ENCODE measurements at places on chromosomes 3 and 15.
A peak's percentile ranks its signal among the peaks of the same experiment; 100 is the strongest.

DNA sequence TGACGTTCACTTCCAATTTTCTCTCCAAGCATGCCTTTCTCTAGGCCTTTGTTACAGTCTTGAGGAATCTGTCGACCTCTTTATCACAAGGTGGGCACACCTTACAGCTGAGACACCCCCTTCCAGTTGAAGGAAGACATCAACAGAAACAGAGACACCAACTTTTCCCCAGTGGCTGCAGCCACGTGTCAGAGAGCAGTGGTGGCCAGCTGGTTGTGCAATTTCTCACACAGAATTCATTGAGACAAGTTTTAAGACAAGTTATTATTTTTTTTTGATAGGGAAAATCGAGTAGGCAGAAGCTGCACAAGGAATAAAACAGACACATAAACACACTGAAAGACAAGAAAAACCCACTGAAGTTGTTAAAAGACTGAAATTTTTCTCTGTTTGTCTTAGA, 436.7 kb upstream of the MDFIC2 start:
- no peak for DNase-seq

GRCh38 chr3:160170409-160171370, 54.5 kb upstream of the C3orf80 start:
- no peak for DNase-seq

DNA sequence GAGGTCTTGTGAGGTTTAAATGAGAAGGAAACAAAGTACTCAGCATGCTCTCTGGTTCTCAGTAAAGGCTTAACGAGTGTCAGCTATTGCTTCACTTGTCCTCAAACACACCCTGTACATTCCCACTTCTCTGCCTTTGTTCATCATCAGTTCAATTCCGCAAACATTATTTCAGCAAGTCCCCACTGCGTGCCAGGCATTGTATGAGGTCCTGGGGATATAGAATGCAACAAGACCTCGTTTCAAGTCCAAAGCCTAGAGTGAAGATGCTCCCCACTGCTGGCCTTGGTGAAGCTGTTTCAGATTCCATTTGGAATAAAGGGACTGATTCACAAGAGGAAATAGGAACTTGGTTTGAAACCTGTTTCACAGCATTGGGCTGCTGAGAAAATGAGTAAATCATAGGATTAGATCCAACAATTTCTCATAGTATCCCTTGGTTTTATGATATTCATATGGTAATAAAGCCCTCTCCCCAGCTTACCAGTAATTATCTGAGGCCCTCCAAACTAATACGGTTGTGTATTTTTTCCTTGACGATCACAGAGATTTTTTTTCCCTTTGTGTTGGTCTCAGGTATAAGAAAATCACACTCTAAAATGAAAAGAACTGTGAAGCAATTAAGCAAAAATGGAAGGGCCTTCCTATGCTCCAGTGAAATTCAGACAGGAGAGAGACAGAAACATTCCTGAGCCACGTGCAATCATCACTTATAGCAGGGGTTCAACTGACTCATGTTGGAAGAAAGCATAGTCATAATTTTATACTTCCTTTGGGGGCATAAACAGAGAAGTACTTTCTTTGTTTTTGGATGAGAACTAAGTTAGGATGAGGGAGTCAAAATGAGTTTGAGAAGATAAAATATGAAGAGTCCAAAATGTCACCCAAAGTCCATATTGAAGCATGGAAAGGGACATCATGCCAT, 258.6 kb downstream of the RORA start:
- DNase-seq: no peak

DNA sequence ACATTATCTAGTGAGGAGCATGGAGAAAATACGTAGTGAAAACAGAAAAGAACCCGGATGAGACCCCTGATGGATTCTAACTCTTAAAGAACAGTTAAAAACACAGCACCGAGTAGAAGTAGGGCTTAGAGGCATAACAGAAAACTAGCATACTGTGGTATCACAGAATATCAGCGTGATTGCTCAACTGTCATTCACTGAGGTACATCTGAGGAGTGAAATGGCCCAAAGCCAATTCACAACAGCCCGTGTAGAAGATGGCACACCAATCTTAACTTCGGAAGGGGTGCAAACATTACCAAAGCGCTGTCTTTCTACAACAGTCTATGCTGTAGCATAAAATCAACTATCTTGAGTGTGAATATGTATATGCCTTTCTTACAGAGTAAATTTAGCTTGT, 1.8 kb downstream of the CLASP2 start:
- no peak for DNase-seq

GRCh38 chr15:66246937-66247336, 6.6 kb downstream of the MEGF11 start:
- DNase-seq: no peak

DNA sequence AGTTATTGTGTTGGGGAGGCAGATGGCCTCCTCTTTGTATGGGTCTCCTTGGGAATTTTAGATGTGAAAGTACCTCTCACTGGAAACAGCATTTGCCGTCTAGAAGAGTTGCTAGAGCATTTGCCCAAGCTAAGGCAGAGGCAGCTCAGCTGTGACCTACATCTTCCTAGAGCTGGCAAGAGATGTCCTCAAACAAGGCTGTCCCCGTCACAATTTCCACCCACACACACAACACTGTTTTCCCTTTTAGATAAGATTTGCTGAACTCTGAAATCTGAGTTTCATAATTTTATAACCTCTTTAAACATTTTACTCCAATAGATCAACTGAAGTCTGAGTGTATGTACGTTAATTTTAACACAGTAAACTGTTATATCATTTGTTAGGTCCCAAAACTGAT, 352.6 kb downstream of the EPHB1 start:
- DNase-seq: no peak

- no peak for DNase-seq
Measured at GRCh38 chr3:71250026-71250425, 333.5 kb downstream of the FOXP1 start.

- no peak for DNase-seq
Measured at GRCh38 chr3:128198313-128198712, 45.0 kb downstream of the EEFSEC start.

GRCh38 chr3:78645628-78646310, 1122.0 kb downstream of the ROBO1 start:
- DNase-seq: peak; percentile 63

- DNase-seq: no peak
Measured at GRCh38 chr15:45110256-45110820, 3.6 kb downstream of the DUOX2 start.

GRCh38 chr15:26967719-26968269, 3.2 kb upstream of the GABRG3 start:
- peak; percentile 65 for DNase-seq

DNA sequence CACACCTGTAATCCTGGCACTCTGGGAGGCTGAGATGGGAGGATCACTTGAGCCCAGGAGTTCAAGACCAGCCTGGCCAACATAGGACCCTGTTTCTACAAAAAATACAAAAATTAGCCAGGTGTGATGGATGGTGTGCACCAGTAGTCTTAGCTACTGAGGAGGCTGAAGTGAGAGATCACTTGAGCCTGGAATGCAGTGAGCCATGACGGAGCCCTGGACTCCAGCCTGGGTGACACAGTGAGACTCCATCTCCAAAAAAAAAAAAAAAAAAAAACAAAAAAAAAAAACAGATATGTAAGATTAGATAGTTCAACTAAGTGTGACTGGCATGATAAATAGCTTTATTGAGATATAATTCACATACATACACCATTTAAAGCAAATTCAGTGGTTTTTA, 9.7 kb downstream of the RBSN start:
- DNase-seq: no peak

DNA sequence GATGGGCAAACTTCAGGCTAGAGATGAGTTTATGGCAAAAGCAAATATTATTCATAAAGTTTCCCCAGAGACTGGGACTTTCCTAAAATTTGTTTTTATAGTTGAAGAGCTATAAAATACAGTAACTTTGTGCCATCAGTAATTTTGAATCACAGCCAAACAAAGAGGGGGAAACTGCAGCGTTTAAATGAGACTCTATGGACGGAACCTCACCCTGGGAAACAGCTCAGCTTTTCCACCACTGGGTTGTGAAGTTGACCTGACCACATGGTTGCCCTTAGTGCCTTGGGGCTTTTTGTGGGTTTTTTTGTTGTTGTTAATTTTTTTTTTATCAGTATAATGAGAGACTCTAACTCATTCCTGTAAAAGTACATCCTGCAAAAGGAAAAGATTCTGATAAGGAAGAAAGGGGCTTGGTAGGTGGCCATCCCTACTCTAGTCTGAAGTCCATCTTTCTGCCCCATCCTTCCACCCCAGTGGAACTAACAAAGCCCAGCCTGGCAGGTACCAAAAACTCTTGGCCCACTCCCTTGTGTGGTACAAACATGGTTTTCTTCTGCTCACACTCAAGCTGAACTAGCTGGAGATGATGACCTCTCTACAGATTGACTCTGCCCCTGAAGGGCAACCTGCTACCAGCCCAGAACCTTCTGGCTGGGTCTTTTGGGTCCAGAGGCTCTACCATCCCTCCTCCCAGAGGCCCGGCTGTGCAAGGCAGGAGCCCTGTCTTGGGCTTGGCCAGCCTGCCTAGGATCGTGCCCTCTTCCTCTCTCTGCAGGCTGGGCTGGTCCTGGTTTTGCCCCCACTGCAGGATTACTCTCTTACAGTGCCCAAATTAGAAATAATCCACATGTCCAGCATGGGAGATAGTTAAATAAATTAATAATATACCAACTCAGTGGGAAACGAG, 41.2 kb downstream of the RLBP1 start:
- DNase-seq: no peak

DNA sequence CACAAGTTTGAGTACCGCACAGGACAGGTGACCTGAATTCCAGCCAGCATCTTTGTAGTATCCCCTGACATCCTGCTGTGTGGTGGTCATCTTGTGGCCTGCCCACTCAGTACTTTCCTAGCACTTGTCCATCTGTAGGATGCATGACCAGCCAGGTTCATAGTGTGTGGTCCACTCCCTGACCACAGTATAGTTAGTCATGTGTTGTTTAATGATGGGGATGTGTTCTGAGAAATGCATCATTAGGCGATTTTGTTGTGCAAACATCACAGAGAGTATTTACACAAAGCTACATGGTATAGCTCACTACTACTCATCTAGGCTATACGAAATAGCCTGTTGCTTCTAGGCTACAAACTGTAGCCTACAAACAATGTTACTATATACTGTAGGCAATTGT, 16.9 kb upstream of the RBPMS2 start:
- DNase-seq: no peak

DNA sequence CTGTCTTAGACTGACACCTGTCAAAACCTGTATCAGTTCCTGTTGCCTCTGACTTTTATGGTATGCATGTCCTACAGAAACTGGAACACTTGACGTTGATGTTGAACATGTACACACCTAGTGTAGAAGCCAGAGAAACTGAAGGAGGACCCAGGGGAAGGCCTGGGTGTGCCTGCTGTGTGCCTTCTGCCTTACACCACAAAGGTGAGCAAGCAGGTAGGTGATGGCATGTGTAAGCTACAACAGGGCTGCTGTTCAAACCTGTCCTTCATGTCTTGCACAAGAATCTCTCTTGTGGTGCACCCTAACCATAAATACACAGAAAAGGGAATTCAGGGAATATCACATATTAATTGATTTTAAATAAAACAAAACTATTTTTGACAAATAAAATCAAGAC, 13.6 kb upstream of the AQP9 start:
- no peak for DNase-seq

GRCh38 chr3:150227839-150228238, 180.3 kb upstream of the TSC22D2 start:
- peak; percentile 88 for DNase-seq

DNA sequence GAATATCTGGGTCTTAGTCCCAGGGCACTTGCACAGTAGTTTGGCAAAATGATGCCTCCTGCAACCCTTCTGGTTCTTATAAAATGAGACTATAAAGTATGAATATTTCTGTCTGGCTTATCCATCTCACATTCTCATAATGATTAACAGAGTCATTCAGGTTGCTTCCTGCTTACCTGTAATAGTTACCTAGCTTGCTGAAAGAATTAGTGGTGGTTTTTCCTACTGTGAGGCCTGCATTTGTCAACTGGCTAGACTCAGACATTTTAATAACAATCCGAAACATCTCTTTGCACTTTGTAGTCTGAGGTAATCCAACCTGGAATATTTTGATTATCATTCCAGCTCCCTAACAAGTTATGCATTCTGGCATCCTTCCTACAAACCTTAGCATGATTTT, 75.6 kb upstream of the POU1F1 start:
- DNase-seq: no peak

DNA sequence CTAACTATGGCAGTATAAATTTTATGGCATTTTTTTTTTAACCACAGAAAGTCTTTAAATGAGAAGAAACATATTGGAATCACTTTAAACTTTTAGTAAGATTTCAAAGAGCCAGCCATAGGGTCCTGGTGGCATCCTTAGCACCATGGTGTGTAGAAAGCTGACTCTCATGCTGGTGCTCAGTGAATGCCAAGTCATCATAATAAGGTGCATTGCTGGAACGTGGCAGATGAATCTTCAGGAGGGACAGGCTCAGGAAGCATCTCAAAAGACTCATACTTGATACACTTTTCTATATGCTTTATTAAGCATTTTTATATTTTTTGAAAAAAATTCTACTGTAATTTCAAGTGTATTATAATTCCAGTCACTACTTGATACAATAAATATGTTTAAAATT, 274.2 kb downstream of the ZIC4 start:
- DNase-seq: no peak

GRCh38 chr15:33440900-33441299, 130.1 kb downstream of the RYR3 start:
- no peak for DNase-seq

- DNase-seq: no peak
Measured at GRCh38 chr15:69574506-69574905, 121.9 kb downstream of the RPLP1 start.

GRCh38 chr3:185340751-185341150, 22.2 kb upstream of the MAP3K13 start:
- DNase-seq: no peak

DNA sequence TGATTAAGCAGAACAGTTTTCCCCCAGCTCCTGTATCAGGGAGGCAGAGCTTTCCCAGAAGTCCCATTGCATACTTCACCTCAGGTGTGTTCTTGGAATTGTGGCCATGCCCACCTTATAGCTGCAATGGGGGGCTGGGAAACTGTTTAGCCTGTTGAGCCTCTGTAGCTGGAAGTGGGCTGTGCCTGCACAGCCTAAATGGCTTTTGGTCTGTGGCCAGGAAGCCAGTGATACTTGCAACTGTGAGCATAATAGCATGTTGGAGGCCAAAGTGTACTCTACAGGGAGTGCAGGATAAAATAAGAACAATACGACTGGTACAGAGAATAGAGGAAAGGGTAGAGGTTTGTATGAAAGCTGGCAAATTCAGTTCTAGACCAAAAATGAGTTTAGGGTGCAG, 248.5 kb downstream of the PTPRG start:
- DNase-seq: no peak

GRCh38 chr3:7630351-7630911, 769.5 kb downstream of the GRM7 start:
- DNase-seq: no peak

GRCh38 chr15:45087513-45087912, 26.5 kb downstream of the DUOX2 start:
- DNase-seq: no peak

GRCh38 chr3:55060896-55061719, 133.2 kb upstream of the LRTM1 start:
- DNase-seq: no peak

DNA sequence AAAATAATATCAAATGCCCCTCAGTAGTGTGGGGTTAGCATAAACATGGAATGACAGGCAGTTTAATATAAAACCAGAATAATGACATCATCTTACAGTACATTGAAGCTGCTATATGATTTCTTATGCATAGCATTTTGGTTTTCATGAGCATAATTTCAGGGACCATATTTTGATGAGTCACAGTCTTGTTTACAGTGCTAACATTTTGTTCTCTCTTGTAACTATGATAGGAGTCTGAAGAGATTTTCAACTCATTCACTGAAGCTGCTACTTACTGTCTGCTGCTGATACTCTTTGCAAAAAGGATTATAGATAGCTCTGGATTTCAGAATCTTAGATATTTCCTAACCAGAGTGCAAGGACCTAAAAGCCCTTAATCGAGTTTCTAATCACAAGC, 92.6 kb upstream of the CCDC54 start:
- no peak for DNase-seq
